Right lobe of liver (tissue), 6 donors: ENCODE measurements at places on chromosomes 5 and 9.

DNA sequence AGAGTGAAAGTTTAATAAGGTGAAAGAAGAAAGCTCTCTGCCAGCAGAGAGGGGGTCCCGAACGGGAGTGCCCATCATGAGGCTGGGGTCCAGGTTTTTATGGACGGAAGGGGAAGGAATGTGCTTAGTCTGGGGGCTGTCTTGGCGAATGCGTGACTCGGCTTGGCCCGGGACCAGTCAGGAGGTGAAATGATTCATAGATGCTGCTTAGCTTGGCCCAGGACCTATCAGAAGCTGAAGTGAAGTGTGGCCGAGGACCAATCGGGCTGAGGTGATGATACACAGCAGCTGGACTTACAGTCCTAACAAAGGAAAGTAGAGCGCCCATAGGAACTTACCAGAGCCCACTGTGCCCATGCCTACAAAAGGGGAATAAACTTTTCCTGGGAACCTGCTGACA, 3.9 kb upstream of the FKTN start:
- DNase-seq = no peak

- no peak for DNase-seq
These were observed 390.3 kb downstream of the PDE4D start for GRCh38 chr5:59503220-59503619.

DNA sequence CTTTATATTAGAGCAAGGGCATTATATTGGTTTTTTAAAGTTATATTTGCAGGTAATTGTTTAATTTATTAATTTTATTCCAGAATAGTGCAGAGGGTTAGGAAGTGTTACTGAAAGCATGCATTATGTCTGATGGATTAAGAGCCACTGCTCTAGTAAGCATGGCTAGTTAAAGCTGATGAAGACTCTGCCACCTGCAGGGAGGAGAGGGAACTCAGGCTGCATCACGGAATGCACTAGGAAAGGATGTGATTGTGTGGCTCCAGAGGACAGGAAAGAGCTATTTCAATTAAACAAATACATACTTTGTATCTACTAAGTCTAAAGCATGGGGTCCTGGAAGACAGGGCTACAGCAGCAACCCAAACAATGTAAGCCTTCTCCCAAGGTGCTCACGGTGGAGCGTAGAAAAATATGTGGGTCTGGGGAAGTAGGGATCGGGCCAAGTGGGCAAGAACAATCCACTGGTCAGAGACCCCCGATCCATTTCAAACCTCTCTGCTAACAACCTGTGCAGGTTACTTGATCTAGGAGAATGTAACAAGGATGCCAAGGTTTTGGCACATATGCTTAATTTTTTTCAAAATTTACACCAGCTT, 15.3 kb upstream of the GRXCR2 start:
- no peak for DNase-seq

DNA sequence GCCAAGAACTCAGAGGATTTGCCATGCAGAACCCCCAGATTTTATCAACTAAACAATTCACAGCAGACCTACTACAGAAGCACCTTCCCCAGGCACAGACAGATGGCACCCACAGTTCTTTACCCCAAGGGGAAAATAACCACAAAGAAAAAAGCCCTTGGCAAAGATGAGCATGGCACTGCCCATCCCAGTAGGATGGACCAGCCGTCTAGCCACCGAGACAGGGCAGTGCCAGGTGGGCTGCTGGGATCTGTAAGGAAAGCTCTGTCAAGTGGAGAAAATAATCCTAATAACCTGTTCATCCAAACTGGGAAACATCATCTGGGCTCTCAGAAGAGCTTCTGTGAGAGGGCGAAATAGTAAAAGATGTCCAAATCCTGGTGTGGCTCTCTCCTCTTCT, 130.0 kb downstream of the COL23A1 start:
- DNase-seq = no peak

DNA sequence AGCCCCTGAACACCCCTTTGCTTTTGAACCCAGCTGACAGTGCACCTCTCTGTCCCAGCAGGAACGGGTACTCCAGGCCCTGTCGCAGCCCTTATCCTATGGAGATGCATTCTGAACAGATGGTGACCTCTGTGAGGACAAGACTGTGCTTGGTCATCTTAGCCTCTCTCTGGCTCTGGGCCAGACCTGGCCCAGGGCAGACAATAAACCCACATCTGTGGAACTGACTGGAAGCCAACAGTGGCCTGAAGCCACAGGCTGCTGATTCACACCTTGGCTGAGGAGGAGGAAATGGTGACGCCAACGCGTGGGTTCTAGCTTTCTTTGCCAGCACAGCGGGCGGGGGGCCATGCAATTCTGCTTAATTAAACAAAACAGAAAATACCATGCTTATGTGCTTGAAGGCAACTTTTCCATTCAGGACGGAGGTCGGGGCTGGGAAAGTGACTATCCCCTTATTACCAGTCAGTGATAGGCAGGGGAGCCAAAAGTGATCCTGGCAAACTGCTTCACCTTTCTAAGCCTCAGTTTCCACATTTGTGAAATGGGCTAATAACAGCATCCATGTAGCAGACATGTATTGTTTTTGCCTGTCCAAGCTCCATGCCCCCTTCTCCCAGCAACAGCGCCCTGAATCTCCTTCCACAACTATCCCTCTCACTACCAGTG, 10.8 kb downstream of the SH3PXD2B start:
- no peak for DNase-seq

DNA sequence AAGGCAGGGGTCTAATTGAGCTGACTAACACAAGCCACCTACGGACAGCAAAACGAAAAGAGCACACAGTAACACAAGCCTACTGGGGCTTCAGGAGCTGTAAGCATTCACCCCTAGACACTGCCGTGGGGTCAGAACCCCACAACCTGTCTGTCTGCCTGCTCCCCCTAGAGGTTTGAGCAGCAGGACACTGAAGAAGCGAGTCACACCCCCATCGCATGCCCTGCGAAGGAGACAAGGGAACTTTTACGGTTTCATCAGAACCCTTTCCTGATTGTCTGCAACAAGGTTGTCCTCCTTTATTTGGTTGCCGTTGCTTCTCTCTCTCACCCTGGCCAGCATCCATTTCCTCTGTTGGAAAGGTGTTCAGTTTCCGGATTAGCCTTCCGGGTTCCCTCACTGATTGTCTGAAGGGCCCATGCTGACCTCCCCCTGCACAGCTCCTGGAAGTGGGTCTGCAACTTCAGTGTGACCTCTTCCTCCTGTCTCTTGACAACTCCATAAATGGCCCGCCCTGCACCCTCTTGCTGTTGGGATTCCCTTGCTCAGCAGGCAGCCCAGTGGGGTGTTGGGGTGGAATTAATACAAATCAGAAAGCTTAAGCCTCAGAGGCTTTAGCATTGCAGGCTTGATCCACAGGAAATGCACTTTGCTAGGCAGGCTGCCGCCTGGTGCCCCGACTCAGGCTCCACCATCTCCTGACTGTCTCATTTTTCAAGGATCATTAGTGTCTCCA, 258.9 kb upstream of the TLE4 start:
- DNase-seq = no peak

GRCh38 chr5:5344051-5344571, 78.4 kb upstream of the ICE1 start:
- no peak for DNase-seq

DNA sequence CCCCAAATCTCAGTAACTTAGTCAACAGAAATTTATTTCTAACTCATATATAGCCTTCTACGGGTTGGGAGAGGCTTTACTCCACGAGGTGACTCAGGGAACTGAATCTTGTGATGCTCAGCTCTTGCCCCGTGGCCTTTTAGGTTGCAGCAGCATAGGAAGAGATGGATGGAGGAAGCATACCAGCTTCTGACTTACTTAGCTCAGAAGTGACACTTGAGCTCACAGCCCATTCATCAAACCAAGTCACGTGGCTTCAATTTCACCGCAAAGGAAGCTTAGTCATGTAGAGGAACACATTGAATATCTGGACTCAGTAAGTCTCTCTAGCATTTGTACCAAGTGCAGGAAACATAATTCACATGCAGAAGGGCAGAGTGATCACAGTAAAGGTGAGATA, 124.1 kb upstream of the KCNN2 start:
- no peak for DNase-seq

GRCh38 chr9:75378926-75379325, 290.6 kb downstream of the OSTF1 start:
- DNase-seq = no peak

DNA sequence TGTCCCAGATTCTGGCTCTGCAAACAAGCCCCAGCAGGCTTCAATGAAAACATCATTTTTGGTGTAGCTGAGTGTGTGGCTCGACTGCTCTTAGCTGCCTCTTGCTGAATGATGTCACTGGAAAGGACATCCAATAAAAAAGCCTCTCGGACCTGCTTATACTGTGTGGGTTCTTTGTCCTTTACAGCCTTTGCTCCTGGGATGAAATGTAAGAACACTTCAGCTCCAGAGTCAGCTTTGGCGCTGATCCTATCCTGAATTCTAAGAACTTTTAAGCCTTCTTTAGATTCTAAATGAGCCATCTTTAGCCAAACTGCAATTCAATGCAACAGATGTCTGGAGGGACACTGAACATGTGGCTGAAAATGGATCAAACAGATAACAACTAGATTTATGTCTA, 404.6 kb upstream of the C9orf72 start:
- no peak for DNase-seq

DNA sequence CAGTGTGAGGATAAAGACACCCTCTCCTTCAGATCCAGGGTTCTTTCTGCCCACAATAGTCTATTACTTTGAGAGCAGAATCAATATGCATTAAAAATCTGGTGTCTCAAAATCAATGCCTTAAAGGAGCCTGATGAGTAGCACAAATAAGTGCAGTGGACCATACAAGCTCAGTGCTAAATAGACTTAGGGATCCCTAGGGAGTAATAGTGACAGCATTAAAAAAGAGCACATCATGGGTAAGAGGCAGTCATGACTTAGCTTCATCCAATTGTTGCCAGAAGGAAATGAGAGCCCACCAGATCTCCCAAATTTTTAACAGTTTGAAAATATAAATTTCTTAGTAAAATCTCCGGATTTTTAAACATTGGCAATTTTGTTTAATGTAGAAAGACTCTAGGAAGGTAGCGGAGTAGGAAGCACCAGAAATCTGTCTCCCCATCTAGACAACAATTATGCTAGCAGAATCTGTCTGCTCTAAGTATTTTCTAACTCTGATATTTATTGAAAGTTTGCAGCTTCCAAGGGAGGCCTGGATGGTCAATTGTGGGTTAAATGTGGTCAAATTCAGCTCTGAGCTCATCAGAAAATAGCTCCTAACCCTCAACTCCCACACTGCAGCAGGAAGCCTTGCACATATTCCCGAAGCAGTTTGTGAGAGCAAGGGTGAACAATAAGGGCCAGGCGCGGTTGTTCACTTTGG, 443.9 kb downstream of the TLE1 start:
- DNase-seq = no peak

GRCh38 chr5:73540192-73540591, 25.2 kb downstream of the ANKRA2 start:
- DNase-seq = no peak

- DNase-seq = no peak
These were observed 86.2 kb upstream of the MYO10 start for GRCh38 chr5:17022296-17022695.

DNA sequence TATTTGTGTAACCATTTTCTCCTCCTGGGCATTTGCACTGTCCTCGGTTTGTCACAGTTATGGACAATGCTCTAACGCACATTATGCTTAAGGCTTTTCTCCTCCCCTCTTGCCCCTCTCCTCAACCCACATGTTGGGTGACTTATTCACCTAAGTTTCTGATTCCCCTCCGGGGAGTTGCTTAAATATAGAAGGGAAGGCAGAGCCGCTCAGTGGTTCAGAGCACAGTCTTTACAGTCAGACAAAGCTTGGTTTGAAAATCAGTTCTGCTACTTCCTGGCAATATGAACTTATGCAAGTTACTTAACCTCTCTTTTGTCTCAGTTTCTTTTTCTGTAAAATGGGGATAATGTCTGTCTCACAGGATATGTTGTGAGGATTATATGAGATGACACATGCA, 41.2 kb upstream of the SPRY4 start:
- no peak for DNase-seq

DNA sequence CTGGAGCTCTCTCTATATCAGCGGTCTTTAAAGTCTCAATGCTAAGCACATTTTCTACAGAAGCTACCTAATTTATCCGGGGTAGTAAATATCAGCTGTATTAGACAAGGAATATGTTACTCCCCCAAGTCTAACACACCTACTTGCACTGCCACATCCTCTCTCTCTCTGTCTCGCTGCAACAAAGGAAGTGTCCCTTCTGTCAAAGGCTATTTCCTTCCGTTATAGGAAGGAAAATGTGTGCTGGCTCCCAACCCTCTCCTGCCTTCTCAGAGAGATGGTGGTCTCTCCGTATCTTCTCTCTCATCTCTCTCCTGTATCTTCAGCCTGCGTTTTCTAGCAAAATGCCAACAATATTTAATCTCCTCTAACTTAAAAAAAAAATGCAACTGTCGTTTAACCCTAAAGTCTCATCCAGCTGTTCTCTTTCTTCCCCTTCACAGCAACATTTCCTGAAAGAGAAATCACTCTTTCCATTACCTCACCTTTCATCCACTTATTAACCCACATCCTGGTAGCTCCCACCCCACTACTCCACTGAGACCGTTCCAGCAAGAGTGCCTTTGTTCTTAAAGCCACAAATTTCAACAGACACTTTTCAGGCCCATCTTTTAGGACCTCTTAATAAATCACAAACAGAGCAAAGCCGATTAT, 2.3 kb downstream of the TTF1 start:
- DNase-seq = no peak

DNA sequence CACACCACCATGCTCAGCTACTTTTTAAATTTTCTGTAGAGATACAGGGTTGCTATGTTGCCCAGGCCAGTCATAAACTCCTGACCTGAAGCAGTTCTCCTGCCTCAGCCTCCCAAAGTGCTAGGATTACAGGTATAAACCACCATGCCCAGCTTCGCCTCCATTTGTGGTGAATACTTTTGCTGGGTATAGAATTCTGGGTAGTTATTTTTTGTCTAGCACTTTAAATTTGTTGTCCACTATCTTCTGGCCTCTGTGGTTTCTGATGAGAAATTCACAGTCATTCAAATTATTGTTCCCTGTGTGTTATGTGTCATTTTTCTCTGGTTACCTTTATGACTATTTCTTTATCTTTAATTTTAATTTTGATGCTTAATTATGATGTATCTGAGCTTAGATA, 57.7 kb upstream of the EXOC3 start:
- DNase-seq = no peak

DNA sequence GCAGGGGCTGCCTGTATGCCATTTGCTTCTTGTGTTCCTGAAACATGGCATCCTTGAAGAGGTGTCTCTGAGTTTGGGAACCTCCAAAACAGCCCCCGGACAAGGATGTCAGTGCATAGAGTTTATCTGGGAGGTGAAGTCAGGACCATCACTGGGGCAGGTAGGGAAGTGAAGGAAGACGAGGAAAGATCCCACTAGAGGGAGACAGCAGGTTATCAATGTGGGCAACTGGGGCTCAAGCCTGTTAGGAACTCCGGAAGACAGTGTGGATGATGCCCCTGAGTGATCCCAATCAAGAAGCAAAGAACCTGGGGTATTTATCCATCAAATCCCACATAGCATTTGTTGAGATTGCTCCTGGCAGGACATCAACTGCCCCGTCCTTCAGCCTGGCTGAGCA, 233.1 kb downstream of the AGTPBP1 start:
- DNase-seq = no peak
